ENCODE measurements at places on chromosomes 1 and 21.
A peak's percentile ranks its signal among the peaks of the same experiment; 100 is the strongest.

DNA sequence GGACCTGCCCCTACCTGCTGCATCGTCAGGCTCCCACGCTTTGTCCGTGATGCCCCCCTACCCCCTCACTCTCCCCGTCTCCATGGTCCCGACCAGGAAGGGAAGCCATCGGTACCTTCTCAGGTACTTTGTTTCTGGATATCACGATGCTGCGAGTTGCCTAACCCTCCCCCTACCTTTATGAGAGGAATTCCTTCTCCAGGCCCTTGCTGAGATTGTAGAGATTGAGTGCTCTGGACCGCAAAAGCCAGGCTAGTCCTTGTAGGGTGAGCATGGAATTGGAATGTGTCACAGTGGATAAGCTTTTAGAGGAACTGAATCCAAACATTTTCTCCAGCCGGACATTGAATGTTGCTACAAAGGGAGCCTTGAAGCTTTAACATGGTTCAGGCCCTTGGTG is 8.9 kb downstream of the SPATA46 start:
- DNase-seq: no peak

- DNase-seq: no peak
Measured at GRCh38 chr1:17933501-17933900, 174.1 kb upstream of the IGSF21 start.

- no peak for DNase-seq
Measured at GRCh38 chr1:113963281-113963906, 15.9 kb upstream of the OLFML3 start.

- no peak for DNase-seq
Measured at GRCh38 chr1:9317072-9317471, 24.4 kb downstream of the SPSB1 start.

DNA sequence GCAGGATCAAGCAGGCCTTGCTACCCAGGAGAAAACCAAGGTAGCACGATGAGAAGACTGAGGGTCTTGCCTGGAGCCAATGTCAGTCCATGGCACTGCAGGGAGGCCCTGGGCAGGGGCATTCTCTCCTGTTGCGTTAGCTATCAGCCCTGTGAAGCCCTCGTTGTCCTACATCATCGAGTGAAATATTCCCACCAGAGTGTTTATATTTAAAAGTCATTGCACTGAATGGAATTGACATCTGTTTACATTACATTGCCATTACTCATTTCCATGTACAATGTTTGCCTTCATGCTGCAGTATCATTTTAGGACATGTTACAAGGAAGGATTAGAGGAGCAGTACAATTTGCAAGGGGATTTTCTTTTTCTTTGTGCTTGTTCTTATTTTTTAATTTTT is 243.9 kb downstream of the KAZN start:
- peak; percentile 34 for DNase-seq

GRCh38 chr1:43274125-43274803 is 4.5 kb downstream of the TMEM125 start:
- peak; percentile 72 for DNase-seq

DNA sequence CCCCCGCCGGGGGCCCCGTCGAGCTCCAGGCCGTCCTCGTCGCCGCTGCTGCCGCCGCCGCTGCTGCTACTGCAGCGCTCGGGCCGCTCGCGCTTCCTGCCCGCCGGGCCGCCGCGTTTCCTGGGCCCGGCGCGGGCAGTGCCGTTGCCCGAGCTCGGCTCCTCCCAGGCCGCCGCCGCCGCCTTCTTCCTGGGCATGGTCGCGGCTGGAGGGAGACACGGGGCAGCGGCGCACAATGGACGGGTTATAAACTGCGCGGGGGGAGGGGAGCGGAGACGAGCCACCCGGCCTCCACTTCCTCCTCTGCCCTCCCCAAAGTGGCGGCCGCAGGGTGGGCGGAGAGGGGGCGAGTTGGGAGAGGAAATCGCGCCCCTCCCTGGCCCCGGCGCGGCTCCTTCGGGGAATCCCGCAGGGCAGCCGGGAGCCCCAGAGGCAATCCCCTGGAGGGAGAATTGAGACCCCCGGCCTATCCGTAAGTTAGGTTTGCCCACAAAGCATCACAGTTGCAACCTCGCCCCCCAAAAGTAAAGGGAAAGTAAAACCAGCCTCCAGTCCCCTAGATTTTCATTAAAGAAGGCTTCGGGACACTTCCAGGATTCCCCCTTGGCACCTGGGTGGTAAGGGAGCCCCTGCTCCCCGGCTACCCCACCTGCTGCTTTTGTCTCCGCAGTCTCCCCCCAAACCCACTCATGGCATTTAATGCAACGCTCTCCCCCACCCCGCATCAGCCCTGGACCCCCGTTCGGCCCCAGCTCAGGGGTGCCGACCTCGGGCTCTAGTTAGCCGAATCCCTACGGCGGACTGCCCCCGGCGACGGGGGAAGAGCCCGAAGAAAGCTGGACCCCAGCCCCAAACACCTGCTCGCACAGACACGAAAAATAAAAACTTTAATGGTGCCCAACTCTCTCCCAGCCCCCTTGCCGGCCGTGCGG is 893 bp downstream of the RCC2 start:
- DNase-seq: peak; percentile 73

DNA sequence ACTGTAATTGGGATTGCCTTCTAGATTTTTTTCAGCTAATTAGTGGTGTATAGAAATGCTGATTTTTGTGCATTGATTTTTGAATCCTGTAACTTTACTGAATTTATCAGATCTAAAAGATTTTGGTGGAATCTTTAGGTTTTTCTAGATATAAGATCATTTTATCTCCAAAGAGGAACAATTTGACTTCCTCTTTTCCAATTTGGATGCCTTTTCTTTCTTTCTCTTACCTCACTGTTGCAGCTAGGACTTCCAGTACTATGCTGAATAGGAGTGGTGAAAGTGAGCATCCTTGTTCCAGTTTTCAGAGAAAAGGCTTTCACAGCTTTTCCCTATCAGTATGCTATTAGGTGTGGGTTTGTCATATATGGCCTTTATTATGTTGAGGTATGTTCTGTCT is 53.6 kb downstream of the TESK2 start:
- DNase-seq: no peak

GRCh38 chr1:96964761-96965160 is 243.2 kb downstream of the PTBP2 start:
- no peak for DNase-seq

- peak; percentile 45 for DNase-seq
Measured at GRCh38 chr1:25544819-25545218, 1.4 kb downstream of the LDLRAP1 start.

GRCh38 chr1:34408011-34408410 is 231.3 kb downstream of the C1orf94 start:
- no peak for DNase-seq

DNA sequence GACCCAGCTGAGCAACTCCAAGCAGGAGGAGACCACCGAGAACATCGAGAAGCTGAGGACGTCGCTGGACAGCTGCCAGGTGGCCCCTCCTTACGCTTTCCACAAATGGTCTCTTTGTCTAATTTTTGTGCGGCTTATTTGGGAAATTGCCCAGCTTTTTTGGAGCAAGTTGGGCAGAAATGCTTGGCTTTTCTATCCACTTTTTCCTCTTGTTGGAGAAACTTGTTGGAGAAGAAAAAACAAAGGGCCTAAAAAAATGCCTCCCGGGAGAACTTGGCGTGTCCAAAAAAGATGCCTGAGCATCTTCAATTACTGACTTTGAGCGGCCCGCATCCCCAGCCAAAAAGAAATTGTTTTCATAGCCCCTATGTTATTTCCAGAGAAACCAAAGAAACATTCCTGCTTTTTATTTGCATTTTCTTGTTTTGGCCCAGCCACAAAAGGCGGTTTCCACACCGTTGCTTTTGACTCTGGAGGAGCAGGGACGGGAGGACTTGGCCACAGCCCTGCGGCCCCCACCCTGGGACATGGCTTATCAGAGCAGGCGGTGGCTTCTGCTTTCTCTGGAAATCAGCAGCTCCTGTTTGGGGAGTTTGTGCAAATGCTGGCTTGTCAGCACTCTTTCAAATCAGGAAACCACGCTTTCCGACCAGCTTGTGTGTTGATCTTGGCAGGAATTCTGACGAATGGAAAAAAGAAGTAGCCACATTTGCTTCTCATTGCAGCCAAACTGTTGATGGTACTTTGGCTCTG is 81.2 kb upstream of the EFHD2 start:
- peak; percentile 28 for DNase-seq

DNA sequence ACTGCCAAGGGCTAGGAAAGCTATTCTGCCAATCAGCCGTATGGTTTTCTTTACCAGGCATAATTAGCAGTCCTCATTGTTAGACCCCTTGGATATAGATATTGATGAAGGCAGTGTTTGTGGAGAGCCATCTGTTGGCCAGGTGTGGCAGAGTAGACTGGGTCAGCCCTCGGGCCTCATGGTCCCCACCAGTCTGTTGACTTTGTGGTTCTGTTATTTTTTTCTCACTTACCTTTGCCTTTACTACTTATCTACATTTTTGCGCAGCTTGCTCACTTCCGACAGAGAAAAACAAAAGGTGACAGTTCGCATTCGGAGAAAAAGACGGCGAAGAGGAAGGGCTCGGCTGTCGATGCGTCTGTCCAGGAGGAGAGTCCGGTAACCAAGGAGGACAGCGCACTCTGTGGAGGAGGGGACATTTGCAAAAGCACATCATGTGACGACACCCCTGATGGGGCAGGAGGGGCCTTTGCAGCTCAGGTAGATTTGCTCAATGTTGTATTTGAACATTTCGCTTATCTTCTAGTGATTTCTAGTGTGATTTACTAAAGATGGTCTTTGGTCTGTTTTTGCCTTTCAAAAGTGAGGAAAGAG is 2.3 kb downstream of the PCNT start:
- DNase-seq: no peak

- DNase-seq: peak; percentile 83
Measured at GRCh38 chr21:36976882-36977651, 10.6 kb upstream of the HLCS start.

DNA sequence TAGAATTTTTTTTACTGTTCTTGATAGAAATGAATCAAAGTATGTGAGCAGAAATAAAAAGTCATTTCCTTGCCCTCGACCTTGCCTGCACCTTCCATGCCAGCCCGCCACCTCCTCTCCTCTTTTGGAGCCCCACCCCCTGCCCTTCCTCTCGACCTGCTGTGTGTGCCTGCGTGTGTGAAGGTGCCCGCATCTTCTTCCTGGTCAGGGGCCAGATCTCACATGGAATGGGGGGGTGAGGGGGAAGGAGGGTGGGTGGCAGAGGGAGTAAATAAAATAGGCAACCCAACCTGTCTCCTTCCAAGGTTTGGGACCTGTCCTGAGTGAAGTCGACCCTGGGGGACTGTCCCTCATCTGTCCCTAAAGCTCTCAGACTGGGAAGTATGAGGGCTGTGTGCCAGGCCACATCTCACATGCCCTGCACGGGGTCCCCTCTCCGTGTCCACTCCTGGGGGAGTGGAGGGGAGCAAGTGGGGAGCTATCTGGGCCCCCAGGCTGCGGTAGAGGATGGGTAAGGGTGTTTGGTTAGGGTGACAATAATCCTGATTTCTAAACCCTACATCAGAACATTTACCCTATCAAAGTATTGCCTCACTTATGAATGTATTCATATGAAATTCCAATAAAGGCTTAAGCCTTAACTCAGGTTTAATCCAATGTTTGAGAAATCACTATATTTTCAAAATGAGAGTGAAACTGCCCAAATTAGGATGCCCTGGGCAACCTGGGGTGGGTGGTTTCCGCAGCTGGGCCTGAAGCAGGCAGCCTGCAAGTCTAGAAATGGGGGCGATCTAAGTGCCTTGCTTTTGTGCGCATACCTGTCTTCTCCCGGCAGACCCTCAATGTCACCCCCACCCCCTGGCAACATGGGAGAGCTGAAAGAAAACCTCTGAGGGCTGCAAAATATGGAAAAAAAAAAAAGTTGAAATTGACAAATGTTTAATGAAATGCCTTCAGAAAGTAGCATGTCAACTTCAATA is 15.4 kb downstream of the AMPD2 start:
- no peak for DNase-seq

DNA sequence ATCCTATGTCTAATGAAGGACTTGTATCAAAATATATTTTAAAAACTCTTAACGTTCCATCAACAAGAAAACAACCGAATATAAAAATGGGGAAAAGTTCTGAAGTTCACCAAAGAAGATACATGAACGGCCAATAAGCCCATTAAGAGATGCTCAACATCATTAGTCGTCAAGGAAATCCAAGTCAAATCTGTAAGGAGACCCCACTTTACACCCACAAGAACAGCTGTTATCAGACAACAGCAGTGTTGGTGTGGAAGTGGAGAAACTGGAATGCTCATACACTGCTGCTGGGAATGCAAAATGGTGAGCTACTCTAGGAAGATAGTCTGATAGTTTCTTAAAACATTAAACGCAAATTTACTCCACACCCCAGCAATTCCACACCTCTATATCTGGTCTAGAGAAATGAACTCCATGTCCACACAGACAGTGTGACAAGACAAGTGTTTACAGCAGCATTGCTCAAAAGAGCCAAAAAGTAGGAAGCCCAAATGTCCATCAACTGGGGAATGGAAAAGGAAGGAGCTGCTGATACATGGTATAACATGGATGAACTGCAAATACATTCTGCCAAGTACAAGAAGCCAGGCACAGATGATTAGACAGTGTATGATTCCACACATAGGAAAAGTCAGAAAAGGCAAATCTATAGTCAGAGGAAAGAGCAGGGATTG is 18.5 kb downstream of the UBE2G2 start:
- DNase-seq: no peak

- DNase-seq: no peak
Measured at GRCh38 chr1:53449693-53450092, 9.5 kb upstream of the DMRTB1 start.
